Activated naive CD8-positive, alpha-beta T cell treated with anti-CD3 and anti-CD28 coated beads, Interleukin-2, amount 50 U/mL, for 16 hours (primary cell): ENCODE measurements at places on chromosomes 5 and 9.

DNA sequence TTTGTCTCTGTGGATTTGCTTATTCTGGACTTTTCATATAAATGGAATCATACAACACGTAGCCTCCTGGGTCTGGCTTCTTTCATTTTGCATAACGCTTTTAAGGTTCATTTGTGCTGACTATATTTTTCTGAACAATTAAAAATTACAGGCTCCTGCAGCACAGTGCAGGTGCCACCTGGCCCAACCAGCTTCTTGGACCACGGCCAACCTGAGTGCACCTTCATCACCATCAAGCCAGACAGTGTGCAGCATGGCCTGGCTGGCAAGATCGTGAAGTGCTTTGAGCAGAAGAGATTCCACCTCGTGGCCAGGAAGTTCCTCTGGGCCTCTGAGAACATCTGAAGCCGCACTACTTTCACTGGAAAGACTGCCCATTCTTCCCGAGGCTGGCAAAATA is 53.5 kb upstream of the COL15A1 start:
- no peak for DNase-seq

DNA sequence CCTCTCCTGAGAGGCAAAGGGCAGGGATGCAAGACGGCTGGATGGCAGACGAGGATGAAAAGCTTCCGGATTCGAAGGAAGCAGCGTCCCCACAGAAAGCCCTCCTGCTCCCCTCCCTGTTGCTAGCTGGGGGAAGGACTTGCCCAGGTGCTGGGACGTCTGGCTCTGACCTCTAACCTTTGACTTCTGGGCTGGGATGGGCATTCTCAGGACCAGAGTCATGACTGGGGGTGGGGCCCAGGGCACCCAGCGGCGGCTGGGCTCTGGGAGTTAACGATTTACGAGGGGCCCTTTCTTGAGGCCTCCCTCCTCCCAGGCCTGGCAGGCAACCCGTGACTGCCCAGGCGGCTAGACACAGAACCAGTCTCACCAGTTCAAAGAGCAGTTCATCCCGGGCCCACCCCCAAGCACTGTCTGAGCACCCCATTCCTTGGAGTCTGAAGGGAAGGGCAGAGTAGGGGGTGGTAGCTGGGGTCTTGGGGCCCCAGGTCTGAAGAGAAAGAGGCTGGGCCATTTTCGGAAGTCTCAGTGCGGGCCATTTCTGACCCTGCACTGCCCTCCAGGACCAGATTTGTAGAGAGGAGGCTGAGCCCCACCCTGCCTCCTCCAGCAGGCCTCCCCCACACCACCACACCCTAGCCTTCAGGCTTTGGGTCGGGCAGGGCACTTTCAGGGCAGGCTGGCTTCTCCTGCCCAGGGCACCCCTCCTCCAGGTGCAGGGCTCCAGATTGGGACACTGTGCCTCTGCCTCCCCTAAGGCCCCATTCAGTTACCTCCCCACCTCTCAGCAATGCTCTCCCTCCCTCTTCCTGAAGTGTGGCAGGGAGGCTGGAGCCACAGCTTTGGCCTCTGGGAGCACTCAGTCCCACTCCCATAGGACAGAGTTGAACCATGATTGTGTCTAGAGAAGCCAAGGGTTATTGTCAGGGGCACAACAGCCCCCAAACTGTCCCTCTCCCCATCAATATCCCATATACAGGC is 5.0 kb upstream of the CXXC5 start:
- DNase-seq = no peak

DNA sequence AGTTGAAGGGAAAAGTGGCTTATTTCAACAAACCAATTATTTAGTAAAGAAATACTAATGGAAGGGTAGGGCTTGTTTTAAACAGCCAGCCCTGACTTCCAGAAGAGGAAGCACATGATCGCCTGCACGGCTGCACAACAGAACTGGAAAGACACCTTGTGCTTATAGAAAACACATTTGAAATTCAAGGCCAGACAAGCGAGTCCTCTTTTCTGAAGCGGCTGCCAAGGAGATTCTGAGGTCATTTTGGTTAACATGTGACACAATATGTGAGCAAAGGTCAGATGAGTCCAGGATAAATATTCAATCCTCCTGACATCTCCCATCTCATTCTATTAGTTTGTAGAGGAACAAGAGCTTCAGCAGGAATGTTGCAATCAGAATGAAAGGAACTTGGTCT is 461.4 kb upstream of the ST8SIA4 start:
- no peak for DNase-seq

- no peak for DNase-seq
Observed at GRCh38 chr9:7001571-7001970, 243.8 kb downstream of the KDM4C start.

DNA sequence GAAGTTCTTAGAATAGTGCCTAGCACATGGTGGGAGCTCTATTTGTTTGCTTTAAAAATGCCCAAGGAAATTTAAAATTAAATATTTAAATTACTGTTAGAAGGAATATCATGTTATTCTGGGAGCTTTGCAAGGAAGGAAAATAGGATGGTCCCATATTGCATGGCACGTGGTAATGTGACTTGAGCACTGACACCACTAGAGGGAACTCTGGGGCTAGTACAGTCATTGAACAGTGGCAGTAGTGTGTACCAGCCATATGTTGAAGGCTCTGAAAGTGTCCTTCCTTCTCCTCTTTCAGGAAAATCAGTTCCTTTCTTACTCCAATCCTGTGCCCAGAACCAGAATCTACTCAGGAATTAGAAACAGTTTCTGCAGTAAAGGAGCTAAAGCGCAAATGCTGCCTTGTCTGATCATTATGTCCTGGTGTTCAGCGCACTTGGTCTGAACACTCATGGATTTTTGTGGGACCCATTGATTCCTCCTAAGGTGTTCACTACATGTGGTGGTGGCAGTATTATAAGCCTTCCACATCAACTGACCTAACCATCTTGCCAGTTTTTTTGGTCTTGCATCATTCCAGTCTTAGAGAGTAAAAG is 54.1 kb downstream of the GDA start:
- DNase-seq = no peak

- DNase-seq = no peak
Observed at GRCh38 chr9:110282018-110282738, 25.9 kb upstream of the TXN start.

GRCh38 chr5:75601996-75602395 is 9.3 kb upstream of the ANKDD1B start:
- no peak for DNase-seq

- DNase-seq = no peak
Observed at GRCh38 chr5:132419502-132420468, 50.3 kb downstream of the SLC22A5 start.

- DNase-seq = no peak
Observed at GRCh38 chr5:122121479-122122465, 7.6 kb upstream of the ZNF474 start.
